ENCODE measurements at places on chromosomes 1 and 21.
A peak's percentile ranks its signal among the peaks of the same experiment; 100 is the strongest.

DNA sequence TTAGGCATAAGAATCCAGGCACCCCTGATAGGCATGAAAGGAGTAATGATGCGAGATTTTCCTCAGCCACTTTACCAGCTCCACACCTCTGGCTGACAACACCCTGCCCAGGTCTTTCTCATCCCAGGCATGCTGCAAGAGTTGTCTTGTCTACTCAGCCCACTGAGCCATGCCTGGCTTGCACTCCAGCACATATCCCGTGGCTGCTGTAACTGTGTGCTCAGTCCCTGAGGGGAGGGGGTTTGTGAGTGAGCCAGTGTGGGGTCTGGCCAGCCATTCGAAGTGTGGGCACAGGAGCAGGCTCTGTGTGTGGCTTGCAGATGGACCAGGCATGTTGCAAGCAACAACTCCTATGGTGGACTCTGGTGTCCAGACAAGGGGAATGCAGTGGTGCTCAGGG lies 529.6 kb downstream of the ADGRL2 start:
- no peak for DNase-seq

GRCh38 chr1:241310451-241310850 lies 46.6 kb downstream of the RGS7 start:
- DNase-seq: peak; percentile 38

DNA sequence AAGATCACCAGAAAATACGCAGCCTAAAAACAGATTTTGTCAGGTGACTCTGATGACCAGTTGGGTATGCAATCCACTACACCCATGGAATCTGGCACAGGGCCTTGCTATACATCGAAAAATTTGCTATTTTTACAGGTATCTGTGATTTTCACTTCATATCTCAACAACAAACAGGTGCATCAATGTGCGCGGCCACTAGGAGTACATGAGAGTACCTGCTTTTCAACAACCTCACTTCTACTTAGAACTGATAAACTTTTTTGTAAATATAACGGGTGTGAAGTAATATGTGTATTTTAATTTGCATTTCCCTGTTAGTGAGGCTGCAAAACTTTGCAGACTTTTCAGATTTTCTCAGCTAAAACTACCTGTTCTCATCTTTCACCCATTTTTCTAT lies 80.8 kb downstream of the SLC45A1 start:
- no peak for DNase-seq

GRCh38 chr1:204062106-204062505 lies 10.8 kb upstream of the SOX13 start:
- no peak for DNase-seq

DNA sequence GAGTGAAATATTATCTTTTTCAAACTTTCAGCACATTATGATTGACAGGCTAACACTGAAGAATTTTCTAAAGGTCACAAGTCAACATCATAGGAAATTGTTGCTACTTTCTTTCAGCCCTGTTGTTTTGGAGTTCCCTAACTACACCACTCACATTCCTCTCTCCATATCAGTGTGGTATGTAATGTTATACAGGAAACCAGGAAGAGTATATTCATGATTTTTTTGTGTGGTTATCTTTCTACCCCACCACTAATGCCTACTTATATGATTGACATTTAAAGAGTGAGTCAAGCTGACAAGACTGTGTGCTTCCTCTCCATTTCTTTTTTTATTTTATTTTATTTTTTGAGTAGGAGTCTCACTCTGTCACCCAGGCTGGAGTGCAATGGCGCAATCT lies 47.8 kb upstream of the PRDM2 start:
- DNase-seq: no peak

DNA sequence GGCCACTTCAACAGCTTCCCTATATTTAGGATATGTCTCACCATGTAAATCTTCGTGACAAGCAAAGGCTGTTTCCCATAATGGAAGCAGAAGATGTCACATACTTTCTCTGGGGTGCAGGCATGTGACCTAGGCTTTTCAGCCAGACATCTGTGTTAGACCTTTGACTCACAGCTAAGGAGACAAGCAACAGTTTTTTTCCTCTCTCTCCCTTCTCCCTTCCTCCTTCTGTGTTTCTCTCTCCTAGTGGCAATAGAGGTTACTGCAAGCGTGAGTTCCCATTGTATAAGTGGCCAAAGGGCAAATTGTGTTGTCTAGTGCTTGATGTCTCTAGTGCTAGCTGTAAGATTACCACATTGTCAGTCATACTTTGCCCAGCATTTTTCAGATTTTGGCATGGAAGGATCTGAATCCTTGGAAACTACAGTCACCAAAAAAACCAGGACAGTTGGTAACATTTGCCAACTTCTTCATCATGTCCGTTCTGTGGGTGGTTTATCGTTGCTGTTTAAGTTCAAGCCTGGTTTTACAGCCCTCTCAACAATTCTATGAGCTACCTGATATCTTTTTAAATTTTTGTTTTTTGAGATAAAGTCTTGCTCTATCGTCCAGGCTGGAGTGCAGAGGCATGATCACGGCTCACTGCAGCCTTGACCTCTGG lies 44.4 kb upstream of the RABGAP1L start:
- DNase-seq: peak; percentile 54

DNA sequence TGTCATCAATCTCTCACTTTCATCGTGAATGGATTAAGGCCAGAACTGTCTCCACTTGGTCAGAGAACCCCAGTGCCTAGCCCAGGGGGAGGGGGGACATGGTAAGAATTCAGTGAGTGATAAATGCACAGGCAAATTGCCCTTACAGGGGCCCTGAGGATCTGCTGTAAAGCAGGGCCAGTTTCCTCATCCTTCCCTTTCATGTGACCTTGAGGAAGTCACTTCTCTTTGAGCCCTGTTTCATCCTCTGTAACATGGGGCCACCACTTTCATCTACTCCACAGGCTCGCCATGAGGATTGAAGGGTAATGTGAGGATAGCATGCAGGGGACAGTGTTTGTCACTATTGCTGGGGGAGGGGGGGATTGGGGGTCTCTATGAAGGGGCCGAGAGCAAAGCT lies 28.1 kb upstream of the C1QA start:
- no peak for DNase-seq
